Right lung (tissue), 10 donors: ENCODE measurements at places on chromosomes 4 and X. TPM values are rescaled to one million over a fixed set of nuclear protein-coding genes. Genes with fewer than 3 reads are reported as not detected.

- DNase-seq = no peak
Measured at GRCh38 chr4:39617534-39617933, 21.1 kb downstream of the SMIM14 start.

- no peak for DNase-seq
Measured at GRCh38 chr4:6892190-6892908, 17.3 kb upstream of the TBC1D14 start.

GRCh38 chrX:7169627-7170026, 21.7 kb upstream of the PUDP start:
- DNase-seq = no peak

The GAGE12E gene
- not detected for polyA plus RNA-seq

- no peak for DNase-seq
Measured at GRCh38 chr4:73451404-73451803, 15.4 kb downstream of the AFP start.

DNA sequence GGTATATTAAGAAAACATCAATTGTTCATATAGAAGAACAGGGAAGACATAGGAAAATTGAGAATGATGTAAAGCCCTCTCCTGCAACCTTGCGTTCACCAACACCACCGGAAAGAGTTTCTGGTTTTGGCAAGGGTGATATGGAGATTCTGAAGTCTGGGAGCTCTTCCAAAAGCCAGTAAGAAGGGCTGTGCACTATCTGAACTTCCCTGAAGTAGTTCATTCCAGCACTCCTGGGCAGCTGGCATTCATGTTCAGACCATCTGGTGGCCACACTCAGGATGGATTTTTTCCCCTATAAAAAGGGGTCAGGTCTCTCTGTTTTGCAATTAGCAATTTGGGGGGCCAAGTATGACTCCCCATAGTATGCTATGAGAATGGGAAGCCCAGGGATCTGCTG, 15.4 kb upstream of the TLR2 start:
- no peak for DNase-seq
